ENCODE measurements at places on chromosomes 4 and X.

DNA sequence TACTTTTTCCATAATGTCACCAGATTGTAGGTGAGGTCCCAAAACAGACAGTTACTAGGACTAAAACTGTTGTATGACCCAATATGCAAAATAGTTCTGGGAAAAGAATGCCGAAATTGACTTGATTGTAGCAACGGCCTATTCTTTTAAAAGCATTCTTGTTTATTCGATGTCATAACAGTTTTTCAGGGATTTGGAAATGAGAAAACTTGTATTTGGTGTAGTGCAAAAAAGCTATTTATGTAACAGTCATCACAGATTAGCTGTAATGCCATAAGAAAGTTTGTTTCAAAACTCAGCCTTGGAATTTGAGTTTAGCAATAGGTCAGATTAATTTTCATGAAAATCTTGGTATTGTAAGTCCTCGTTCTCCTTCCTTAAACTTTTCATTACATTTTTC lies 69.2 kb upstream of the DIAPH2 start:
- no peak for DNase-seq

GRCh38 chr4:77127837-77128621 lies 29.0 kb upstream of the CCNG2 start:
- DNase-seq = peak; percentile 55

DNA sequence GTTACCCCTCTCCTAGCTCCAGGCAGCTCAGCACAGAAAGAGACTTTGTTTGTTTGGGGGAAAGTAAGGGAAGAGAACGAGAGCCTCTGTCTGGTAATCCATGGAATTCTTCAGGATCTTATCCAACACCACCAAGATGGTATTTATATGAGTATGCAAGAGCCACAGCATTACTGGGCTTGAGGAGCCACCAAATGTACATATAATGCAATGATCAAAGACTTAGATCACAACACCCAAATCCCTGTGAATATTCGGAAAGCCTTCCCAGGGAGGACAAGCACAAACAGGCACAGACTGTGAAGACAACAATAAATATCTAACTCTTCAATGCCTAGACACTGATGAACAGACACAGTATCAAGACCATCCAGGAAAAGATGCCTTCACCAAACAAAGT lies 116.6 kb downstream of the UPRT start:
- DNase-seq = no peak

DNA sequence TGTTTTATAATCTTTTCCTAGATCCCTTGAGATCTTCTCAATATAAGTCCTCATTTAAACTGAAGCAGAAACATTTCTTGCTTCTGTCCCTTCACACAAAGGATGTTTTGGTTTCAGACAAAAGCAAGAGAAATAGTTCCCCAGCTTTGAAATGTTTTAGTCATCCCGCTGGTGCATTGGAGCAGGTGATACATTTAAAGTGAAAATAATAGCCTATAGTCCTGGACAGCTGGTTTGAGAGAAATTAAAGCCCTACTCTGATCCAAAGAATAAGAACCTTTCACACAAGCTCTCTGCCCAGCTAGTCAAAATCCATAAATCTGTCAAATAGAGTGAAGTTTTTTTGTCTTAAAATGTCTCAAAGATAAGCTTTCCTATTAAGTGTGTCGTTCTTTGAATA lies 79.4 kb downstream of the LUZP4 start:
- DNase-seq = no peak

DNA sequence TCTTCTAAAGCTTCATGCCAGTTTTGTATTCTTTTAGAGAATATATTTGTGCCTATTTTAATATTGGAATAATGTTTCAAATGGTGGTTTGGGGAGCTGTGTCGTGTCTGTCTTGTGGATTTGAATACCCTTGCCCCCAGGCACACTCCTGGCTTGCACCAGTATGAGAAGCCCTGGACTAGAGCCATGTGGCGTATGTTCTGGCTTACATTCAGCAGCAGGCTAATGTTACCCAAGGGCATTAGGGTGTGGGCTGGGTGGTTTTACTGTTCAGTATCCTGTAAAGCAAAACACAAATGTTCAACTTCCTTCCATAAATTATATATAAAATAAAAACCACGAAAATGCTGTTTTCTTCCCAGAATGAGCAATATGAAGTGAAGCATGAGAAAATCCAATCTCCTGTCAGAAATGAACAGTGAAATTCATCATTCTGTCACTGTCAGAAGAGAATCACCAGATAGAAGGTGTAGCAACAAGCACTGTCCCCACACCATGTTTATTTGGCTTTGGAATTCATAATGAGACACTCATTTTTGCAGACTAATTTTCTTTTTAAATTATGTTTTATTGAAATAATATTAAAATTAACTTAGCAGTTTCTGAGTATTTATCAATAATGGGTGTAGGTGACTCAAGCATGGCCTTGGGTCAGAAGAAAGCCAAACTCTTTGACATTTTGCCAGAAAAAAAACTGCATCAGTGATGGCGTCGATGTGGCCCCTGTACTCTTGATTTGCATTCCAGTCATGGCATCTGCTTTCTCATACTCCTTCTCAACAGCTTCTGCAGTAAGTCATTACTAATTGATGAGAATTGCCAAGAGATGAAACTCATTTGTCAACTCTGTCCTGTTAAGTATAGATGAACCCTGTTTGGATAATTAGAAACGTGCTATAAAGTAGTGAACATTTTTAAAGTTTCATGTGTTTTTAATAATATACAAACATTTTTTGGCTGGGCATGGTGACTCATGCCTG lies 43.8 kb downstream of the WWC2 start:
- DNase-seq = peak; percentile 24

DNA sequence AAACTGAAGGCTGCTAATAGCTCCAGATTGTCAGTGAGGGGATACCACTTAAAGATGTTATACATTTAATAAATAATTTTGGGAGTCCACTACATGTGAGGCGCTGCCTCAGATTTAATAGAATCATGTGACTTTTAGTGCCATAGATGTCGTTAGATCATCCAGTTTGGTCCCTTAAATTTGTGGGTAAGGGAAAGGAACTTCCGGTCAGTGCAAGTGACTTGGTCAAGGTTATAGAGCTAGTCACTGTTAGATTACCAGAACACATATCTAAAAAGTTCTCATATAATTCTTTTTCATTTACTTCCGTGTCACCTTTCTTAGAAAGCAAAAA lies 529 bp upstream of the UBA6 start:
- no peak for DNase-seq

GRCh38 chr4:169404960-169405359 lies 134.2 kb upstream of the SH3RF1 start:
- no peak for DNase-seq

- DNase-seq = no peak
These were observed 1290.9 kb downstream of the PCDH18 start for GRCh38 chr4:136241221-136241986.

- DNase-seq = no peak
These were observed 11.2 kb upstream of the UBA6 start for GRCh38 chr4:67712000-67712625.

GRCh38 chrX:104968241-104968640 lies 252.3 kb downstream of the TEX13A start:
- no peak for DNase-seq

GRCh38 chr4:173025131-173025530 lies 143.5 kb upstream of the GALNT7 start:
- peak; percentile 72 for DNase-seq

- no peak for DNase-seq
These were observed 491.4 kb upstream of the GRID2 start for GRCh38 chr4:91812319-91812718.

DNA sequence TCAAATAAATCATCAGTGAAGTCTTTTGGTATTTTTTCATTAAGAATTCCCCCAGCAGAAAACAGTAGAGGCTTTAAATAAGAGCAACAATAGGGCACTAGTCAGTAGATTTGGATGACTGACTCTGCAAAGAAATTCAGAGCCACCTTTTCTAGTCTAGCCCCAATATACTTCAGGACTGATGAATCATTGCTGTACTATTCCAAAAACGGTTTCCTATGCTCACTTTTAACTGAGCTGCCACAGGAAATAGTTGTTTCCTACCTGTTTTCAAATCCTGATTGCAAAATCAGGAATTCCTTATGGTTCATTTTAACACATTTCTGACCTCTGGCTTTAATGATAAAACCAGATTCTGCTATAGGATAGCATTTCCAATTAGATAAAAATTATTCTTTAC lies 171.6 kb downstream of the NR3C2 start:
- no peak for DNase-seq

All from retina (tissue), 1 donor.